ENCODE measurements at places on chromosomes 7 and 10.
A peak's percentile ranks its signal among the peaks of the same experiment; 100 is the strongest.

DNA sequence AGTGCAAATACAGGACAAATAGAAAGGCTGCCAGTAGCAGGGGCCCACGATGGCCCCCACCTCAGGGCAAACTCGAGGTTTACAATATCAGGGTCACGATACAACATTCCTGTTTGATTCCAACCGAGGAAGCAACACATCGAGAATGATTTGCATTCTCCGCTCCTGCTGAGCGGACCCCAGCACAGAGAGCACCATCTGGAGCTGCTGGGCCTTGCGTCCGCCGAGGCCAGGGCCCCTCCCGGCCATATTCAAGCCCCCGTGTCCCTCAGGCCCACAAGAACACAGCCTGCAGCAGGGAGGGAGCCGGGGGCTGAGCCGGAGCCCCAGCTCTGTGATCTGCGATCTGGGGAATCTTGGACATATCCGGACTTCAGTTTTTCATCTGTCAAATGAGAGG lies 84.3 kb downstream of the PRKAG2 start:
- no peak for DNase-seq

DNA sequence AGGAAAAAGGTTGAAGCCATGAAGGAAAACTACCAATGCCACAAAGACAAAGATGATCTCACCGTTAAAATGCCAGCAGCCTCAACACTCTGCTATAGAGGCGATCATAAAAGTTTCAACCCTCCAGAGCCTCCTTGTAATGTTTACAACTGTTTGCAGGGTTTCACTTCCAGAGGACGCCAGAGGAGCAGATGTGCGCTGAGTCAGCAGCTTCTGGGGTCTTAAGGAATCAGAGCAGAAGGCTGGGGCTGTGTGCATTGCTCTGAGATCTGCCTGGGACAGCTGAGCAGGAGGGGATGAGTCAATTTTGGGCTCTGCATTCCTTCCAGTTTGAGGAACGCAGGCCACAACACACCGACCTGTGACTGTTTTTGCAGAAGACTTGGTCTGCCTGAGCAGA lies 98.3 kb downstream of the TMEM130 start:
- DNase-seq, result peak; percentile 60

GRCh38 chr10:118925404-118926071 lies 104.0 kb upstream of the NANOS1 start:
- DNase-seq, result no peak

DNA sequence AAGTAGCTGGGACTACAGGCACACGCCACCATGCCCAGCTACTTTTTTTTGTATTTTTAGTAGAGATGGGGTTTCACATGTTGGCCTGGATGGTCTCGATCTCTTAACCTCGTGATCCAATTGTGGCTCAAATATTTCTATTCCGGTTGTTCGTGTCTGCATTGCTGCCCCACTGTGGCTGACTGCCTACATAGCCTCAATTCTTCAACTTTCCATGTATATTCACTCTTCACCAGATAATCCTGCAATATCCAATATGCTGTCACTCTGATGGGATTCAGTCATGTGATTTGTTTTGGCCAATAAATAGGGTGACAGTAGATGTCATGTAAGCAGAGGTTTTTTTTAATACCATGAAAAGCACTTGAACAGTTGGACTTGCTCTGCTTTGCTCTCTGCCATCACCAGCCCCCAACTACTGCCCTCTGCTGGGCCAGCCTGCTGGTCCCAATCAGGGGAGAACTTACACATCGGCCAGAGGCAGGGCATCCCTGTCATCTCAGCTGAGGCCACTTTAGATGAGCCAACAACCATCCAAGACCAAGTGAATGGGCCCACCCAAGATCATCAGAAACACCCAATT lies 56.7 kb downstream of the NSUN6 start:
- DNase-seq, result no peak

- peak; percentile 27 for DNase-seq
Observed at GRCh38 chr7:39810710-39811109, 139.3 kb upstream of the CDK13 start.

DNA sequence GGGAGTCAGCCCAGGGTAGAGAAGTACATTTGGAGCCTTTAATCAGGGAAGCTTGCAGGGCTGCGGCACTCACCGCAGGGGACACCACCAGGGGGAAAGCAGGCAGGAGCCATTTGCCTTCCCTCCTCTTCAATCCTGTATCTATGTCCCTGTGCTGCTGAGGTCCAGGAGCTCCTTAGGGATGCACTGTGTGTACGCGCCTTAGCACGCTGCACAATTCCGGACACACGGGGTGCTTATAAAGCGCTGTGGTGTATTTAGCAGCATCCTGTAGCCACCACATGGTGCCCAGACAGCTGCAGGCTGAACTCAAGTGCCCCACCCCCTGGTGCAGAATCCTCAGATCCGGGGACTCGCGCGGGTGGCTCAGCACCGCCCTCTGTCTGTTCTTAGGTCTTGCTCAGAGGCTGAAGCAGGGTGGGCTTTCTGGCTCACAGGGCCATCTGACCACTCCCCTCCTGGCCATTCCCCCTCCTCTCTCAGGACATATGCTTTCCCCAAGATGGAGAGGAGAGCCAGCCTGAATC lies 421.4 kb downstream of the SDK1 start:
- DNase-seq, result no peak

GRCh38 chr7:70638158-70639107 lies 493.5 kb upstream of the GALNT17 start:
- DNase-seq, result no peak

DNA sequence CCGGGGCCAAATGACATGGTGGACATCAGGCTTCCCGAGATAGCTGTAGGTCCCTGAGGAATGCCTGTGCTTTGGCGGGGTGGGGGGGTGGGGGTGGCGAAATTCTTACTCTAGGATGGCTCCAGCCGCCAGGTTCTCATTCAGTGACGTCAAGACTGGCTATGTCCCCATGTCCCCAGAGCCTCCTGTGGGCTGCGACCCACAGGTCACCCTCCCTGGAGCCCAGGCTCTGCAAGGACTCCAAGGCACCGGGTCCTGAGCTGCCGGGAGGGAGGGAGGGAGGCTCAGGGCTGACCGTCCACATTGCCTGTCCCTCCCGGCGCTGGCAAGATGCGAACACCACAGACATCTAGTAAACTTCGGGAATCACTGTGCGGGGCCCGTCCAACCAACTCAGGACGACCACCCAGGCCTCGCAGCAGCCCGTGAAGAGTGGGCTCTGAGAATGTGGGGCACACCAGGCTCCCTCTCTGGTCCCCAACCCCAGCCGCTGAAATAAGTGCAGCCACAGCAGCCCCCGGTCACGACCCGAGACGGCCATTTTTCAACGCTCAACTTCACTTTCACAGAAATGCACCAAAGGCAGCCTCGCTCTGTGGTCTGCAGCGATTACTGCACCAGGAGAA lies 12.6 kb downstream of the GPR146 start:
- peak; percentile 96 for DNase-seq

- DNase-seq, result peak; percentile 81
Observed at GRCh38 chr10:94992811-94993210, 54.4 kb downstream of the CYP2C9 start.

DNA sequence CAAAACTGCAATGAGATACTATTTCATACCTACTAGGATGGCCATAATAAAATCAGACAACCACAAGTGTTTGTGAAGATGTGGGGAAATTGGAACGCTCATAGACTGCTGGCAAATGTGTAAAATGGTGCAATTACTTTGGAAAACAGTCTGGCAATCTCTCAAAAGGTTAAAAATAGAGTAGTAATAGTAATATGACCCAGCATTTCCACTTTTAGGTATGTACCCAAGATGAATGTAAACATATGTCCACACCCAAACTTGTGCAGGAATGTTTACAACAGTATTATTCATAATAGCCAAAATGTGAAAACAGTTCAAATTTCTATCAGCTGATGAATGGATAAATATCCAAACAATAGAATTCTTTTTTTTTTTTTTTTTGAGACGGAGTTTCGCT lies 731.6 kb upstream of the ANKRD30A start:
- no peak for DNase-seq

DNA sequence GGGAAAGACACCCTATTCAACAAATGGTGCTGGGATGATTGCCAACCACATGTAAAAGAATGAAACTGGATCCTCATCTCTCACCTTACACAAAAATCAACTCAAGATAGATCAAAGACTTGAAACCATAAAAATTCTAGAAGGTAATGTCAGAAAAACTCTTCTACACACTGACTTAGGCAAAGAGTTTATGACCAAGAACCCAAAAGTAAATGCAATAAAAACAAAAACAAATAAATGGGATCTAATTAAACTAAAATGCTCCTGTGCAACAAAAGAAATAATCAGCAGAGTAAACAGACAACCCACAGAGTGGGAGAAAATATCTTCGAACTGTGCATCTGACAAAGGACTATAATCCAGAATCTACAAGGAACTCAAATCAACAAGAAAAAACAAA lies 504.2 kb upstream of the MBL2 start:
- no peak for DNase-seq

- DNase-seq, result no peak
Observed at GRCh38 chr7:102291056-102291915, 4.6 kb downstream of the SH2B2 start.

GRCh38 chr7:28779954-28780353 lies 178.2 kb downstream of the TRIL start:
- no peak for DNase-seq

- no peak for DNase-seq
Observed at GRCh38 chr7:158368449-158368848, 219.2 kb downstream of the PTPRN2 start.

DNA sequence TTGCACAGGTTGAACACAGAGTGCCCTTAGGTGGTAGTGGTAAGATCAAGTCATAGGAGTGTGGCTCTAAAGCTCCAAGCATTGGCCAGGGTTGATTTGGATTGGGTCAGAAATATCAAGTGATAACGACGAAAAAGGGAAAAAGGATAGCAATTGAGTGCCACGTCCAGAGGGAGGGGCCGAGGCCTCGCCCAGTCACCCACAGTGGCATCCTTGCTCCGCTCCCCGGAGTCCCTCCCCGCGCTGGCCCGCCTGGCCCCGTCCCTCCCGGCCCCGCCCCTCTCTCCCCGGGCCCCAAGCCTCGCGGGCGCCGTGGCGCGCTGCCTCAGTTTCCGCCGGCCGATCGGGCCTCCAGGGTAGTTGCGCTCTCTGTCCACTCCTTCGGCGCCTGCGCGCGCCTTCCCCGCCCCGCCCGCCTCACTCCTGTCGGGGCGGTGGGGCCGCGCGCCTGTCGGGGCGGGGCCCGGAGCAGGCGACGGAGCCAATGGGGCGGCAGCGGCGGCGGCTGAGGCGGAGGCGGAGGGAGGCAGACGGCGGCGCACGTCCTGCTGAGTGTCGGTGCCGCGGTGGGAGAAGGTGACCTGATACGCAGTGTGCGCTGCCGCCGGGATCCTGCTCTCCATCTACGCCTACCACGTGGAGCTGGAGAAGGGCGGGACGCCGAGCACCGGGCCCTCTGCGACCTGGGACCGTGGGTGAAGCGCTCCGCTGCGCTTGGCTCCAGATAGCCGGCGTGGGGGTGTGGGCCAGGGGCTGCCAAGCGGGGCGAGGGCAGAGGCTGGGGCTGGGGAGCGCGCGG lies 209.1 kb upstream of the ZNF722 start:
- peak; percentile 82 for DNase-seq

DNA sequence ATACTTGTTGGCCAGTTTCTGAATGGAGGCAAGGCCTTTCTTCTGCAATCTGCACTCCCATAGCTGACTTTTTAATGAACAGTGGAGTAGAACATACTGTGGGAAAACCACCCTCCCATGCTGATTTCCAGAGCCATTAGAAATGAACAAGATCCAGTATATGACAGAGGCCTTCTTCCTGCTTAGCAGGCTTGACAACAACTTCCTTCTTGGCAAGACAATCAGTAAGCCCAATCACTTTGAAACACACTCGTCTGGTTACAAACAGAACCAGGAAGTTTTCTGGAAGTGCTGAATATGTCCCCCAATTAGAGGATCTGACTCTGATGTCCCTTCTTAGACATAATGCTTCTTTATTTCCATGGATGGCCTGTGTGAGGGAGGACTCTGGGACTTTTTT lies 103.4 kb downstream of the SAMD9 start:
- DNase-seq, result no peak

DNA sequence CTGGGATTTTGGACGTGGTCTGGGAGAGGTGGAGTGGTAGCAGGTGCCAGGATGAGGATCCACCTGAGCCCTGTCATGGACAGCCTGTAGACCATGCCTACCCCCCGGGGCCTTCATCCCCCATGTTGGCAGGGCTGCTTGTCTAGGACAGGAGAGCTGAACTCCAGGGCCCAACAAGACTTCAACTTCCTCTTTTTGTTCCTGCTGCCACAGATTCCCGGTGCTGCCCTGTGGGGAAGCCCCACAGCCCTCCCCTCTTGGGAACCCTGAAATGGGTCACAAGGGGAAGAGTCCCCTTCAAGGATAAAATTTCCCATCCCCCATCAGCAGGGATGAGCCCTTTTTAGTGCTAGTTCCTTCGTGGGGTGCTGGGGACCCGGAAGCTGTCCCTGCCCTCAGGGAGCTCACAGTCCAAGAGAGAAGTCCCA lies 1.3 kb upstream of the CUEDC2 start:
- DNase-seq, result no peak

GRCh38 chr7:106779877-106780276 lies 85.2 kb upstream of the PIK3CG start:
- DNase-seq, result peak; percentile 39

DNA sequence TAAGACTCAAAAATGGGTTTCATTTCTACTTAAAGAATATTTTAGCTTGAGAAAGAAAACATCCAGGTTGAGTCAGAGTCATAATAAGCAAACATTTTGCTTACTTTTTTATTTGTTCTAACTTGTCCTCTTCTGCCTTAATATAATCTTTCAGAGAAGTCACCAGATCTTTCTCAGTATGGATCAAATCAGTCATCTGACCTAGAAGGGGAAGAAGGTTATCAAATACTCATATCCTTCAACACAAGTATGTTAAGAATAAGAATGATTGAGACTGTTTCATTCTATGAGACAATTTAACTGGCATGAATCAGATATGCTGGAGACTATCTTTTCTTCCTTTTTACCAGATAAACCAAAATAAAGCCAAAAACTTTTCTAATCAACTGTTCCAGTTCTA lies 23.0 kb downstream of the P4HA1 start:
- DNase-seq, result no peak

- DNase-seq, result no peak
Observed at GRCh38 chr7:92955081-92955480, 118.7 kb upstream of the CDK6 start.

DNA sequence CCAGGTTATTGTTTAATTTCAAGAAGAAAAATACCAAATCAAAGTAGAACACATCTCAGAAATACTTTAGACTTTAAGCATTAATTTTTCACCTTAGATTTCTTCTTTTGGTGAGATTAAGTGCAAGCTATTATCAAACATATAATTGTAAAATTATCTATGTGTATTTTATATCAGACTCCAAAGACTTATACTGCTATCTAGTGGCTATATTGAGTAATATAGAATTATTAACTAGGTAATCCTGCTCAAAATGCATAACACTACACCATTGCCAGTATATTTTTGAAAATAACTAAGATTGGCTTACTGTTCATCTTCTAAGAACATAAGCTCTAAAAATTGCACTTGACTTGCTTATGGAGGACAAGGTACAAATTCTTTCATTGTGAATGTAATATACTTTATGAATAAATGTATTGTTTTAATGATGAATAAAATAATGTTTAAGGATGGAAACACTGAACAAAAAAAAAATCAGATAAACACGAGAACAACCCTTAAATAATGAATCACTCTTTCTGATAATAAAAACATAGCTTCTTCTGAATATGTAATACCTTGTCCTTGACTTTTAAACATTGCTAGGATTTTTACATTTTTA lies 86.7 kb upstream of the GNAI1 start:
- no peak for DNase-seq

All from trophoblast cell (in vitro differentiated cells and primary cell).